ENCODE measurements at places on chromosomes 13 and 19.
A peak's percentile ranks its signal among the peaks of the same experiment; 100 is the strongest.

- no peak for DNase-seq
Observed at GRCh38 chr19:46716672-46717033, 261 bp downstream of the PRKD2 start.

DNA sequence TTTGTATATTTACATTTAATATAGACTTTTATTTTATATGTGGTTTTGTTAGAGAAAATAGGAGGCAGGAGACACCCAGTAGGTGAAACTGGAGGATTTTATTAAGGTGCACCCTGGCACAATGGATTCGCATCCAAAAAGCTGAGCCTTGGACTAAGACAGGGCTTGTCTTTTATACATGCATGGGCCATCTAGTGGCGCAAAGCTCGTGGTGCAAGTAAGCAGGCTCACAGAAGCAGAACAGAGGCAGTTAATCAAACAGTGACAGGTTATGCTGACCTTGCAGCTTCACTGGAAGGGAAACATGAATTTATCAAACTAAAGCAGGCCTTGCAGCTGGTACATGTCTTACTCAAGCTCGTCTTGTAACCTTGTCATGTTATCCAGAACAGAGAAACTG, 58.8 kb upstream of the ZNF681 start:
- DNase-seq = no peak

DNA sequence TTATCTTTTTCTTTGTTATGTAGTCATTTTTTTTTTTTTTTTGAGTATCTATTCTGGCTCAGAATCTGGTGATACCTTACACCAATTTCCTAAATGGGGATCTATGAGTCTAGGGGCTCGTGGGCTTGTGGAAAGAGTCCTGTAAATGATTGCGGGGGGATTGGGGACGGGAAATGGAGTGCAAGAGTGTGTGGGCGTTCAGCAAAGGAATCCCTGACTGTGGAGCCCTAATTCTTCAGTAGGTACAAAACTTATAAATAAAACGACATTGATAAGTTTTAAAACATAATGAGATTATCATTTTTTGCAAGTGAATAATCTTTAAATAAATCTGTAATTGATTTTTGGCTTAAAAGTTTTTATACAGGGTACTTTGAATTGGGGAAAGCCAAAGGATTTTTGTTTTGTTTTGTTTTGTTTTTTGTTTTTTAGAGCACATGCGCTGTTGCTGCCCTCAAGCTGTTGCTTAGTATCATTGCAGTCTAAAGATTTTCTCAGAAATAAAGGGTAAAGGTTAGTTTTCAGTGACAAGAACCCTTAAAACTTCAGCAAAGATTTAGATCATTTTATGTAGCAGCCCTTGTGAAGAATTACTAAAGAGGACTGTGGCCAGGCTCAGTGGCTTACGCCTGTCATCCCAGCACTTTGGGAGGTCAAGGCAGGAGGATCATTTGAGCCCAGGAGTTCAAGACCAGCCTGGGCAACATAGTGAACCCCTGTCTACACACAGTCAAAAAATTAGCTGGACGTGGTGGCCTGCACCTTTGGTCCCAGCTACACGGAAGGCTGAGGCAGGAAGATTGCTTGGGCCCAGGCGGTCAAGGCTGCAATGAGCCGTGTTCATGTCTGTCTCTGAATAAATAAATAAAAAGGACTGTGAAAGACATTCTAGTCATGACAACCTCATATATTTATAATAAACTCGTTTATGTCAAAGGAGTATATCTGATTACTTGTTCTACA, 1.7 kb downstream of the ERCC5 start:
- no peak for DNase-seq

DNA sequence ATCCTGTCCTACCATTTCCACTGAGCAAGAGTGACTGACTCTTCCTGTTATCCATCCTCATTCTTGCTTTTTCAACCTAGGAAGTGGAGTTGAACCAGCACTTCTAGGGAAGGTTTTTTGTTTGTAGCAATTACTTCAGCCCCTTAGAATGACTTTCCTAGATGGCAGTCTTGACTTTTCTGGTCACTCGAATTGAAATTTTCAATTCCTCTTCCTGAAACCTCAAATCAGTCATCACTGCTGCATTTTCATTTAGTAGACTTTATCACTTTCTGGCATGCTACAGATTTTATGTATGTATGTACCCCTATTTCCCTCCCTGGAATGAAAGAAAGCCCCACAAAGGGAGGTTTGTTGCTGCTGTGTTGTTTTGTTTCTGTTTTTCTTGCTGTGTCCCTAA, 915.9 kb downstream of the PCDH17 start:
- no peak for DNase-seq

GRCh38 chr19:36041831-36042230, 9.2 kb upstream of the CLIP3 start:
- no peak for DNase-seq

GRCh38 chr13:36343766-36344165, 2.4 kb downstream of the SPART start:
- no peak for DNase-seq

DNA sequence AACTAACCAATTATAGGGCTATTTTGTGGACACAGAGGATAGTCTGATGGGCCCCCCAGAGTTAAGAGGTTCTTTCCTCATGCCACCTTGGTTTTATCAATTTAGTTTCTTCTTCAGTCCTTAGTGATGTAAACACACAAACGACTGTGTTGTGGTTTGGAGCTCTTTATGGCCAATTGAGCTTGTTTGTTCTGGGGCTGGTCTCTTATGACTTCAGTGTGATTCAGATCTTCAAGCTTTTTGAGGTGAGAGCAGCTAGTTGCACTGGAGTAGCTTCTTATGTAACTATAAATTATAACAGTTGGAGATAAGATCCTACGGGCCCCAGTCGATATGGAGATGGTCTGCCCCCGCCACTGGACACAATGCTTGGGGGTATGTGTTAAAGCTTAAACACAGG, 22.0 kb upstream of the GJB6 start:
- no peak for DNase-seq

DNA sequence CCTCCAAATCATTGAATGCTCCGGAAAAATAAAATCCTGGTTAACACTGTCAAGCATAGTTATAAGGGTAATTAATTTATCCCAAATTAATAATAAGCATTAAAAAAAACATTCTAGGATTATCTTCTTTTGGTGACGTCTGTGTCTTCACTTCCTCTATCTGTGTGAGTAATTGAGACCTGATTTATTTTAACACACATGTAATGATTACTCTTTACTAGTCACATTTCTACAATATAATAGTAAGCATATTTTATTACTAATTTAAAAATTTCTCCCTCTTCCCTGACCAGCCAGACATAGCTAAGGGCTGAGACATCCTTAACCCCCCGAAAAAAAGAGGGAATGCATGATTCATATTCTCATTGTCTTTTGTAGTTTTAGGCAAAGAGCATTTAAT, 2.3 kb downstream of the FNDC3A start:
- no peak for DNase-seq

GRCh38 chr19:33343301-33343700, 30.2 kb upstream of the CEBPG start:
- DNase-seq = no peak

DNA sequence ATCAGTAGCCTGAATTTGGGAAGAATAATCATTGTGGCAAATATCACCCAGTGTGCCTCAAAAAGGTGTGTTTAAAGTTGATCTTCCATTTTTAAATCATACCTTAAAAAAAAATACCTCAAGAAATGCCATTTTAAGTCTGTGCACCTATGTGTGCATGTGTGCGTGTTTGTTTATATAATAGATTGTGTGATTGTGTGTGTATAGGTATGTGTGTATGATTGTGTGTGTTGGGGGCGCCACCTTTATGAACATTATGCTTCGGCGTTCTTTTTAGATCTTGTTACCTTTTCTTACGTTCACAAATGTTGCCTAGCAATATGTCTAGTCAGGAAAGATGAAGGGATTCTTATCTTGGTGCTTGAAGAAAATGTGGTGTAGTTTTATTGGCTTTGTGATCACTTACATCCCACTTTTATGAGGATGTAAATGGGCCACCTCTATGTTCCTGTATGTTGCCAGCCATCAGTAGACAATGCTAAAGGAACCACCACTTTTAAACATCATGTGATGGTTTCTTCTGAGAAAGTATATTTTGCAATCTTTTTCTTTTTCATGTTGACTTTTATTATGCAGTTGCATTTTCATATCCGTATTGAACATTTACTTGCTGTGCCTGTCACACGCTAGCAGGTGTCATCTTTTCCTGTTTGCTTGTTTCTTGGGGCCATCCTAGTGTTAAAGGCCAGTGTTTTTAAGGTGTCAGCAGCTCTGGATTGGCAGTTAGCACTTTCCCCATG, 2.2 kb upstream of the IRS2 start:
- DNase-seq = no peak

GRCh38 chr13:47005756-47006414, 109.0 kb upstream of the HTR2A start:
- DNase-seq = no peak

DNA sequence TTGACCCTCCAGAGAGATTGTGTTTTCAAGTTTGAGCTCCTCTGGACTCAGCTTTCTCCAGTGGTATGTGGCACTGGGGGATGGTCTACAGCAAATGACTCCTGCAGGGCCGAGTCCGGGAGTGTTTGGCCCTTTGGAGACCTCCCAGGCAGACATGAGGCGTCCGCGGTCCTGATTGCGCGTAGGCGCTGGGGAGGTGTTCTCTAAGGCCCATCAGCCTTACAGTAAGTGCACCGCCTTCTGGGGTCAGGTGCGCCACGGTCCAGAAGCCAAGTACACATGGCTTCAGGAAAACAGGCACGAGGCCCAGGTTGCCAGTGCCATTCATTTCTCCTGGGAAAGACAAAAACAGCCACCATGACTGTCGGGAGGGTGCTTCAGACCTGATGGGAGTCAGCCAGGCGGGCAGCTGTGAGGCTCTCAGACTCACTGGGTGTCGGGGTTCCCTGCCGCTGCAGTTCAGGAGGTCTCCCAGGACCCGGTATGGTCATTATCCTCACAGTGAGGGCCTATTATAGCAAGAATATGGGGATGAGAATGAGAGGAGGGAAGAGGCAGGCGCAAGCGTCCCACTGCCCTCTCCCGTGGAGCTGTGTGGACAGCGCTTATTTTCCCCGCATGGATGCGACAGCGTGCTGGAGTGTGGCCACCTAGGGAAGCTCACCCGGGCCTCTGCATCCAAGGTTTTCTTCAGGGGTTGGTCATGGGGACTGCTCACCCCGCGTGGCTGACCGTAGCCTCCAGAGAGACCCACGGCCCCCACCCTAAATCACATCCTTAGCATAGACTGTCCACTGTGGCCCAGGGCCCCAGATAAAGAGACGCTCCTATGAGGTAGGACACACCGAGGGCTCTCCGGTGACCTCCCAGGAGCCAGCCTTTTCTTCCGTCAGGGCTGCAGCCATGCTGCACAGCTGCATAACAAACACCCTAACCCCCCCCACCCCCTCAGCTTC, 21.8 kb downstream of the CCDC8 start:
- no peak for DNase-seq

GRCh38 chr13:52651897-52652195, 790 bp upstream of the SUGT1 start:
- DNase-seq = no peak

GRCh38 chr19:50332244-50333038, 3.3 kb upstream of the KCNC3 start:
- DNase-seq = no peak

DNA sequence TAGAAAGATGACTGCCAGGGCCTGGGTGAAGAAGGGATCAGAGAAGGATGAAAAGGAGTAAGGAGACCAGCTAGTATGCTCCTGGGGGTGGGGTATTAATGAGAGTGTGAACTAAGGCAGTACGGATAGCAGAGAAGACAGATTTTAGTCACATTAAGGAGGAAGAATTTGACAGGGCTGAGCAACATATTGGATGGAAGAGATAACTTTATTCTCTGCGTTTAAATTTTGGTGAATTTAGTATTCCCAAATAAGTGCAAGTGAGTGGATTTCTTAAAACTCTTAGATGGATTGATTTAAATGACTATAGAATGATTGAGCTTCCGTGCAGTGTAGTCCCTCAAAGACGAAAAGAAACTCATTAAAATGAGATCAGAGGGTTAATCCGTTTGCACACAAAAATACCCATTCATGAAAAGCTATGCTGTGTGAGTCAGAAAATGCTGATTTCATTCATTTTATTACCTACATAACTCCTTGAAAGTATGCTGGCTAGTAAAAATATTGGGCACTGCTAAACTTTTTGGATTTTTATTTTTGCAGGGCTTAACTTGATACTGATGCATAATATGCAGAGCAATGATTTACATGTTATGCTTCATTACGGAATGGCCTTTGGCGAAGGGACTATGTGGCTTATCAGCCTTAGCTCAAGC, 54.1 kb downstream of the WDFY2 start:
- no peak for DNase-seq

GRCh38 chr13:76717092-76717491, 169.1 kb downstream of the KCTD12 start:
- DNase-seq = no peak

DNA sequence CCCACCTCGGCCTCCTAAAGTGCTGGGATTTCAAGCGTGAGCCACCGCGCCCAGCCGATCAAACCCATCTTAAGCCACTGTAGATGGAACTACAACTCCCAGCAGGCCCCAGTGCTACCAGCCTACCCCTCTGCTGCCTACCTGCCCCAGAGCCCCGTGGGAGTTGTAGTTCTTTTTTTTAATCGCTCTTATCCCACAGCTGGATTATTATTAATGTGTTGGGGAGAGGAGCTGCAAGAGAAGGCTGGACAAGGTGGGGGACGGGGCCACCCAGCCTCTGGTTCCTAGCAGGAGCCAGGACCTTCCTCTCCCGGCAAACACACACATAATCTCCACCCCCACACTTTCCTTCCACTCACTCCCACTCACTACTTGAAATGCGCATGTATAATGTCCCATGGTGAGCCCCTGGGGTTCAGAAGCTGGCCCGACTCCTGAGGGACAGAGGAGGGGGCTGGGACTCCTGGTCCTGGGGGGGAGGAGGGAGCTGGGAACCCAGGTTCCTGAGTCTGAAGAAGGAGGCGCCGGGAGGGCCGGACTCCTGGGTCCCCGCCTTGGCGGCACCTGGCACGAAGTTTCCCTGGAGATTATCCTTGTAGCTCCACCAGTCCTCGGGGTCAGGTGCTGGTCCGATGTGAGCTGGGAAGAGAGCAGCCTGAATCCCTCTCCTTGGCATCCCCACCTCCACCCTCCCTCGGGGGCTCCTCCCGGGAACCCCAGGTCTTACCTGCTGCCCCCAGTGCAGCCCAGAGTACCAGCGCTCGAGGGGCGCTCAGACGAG, 958 bp downstream of the CA11 start:
- DNase-seq = peak; percentile 60

- DNase-seq = no peak
Observed at GRCh38 chr19:39474139-39474620, 6.5 kb upstream of the TIMM50 start.

GRCh38 chr19:55675661-55676354, 782 bp downstream of the EPN1 start:
- no peak for DNase-seq

GRCh38 chr19:8081569-8082550, 29.3 kb downstream of the CCL25 start:
- DNase-seq = no peak

- no peak for DNase-seq
Observed at GRCh38 chr19:43465468-43466120, at the start of gene LYPD3. LYPD3 (minus strand) TSS chr19:43465608; CDS start chr19:43465571, 37 bp downstream.

- DNase-seq = no peak
Observed at GRCh38 chr13:93289842-93290241, 63.2 kb downstream of the GPC6 start.

- DNase-seq = peak; percentile 23
Observed at GRCh38 chr19:50046649-50047503, 21.1 kb downstream of the ZNF473 start.

- no peak for DNase-seq
Observed at GRCh38 chr13:69948016-69948415, 159.6 kb upstream of the ATXN8OS start.

Data from cerebellar nuclear complex (tissue), 1 donor.